ENCODE measurements at places on chromosomes 2 and 18.

- DNase-seq: no peak
Measured at GRCh38 chr2:45285311-45285710, 276.1 kb upstream of the SIX2 start.

DNA sequence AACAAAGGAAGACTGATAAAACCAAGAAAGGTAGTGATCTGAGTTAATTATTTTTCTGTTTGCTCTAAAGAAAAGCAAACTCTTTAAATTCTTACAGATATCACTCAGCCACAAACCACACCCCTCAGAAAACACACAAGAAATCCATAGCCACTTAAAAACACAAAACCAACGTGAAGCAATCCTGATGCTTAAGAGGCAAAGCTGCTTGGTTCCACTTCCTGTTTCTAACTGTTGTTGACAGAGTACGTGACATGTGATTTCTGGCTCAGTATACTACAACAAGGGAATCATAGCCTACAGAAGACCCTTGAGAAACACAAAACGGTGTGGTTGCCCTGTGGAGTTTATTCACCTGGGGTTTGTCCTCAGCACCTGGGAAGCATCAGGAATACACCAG, 240.9 kb upstream of the APCDD1 start:
- DNase-seq: no peak

DNA sequence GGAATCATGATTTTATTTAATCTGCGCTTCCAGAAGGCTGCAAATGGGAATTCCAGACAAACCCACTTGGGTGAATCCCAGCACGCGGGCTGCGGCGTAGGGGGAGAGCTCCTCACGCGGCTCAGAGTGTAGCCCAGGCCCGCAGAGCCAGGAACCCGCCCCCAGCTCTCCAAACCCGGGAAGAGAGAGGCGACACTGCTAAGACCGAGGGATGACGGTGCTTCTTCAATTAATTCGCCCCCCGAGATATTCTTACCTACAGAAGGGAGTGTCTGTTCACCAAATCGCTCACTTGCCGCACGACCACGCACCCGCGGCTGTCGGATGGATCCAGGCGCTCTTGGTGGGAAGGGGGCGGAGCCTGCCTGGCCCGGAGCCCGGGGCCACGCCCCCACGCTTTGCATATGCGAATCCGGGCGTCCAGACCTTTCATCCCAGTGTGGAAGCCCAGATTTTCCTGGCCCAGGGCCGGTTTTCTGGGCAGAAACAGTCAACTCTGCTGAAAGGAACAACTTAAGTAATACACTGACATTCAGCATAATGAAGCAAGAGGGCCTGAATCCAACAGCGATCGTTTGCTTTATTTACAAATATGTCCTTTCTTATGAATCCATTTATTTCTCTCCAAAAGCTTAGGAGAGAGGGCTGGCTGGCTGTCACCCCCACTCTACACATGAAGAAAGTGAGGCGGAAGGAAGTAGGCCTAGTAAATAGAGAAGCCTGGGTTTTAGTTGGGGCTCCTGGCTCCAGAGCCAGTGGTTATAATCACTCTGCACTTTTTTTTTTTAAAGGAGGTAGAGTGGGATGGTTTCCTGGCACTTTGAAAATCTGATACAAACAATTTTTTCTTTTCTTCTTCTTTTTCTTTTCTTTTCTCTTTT, at the start of gene SLC19A3:
Gene SLC19A3, minus strand, starts transcription at position 342 of the 881 bp plus-strand sequence. CDS start 15,710 bp downstream, outside the sequence.
- no peak for DNase-seq

DNA sequence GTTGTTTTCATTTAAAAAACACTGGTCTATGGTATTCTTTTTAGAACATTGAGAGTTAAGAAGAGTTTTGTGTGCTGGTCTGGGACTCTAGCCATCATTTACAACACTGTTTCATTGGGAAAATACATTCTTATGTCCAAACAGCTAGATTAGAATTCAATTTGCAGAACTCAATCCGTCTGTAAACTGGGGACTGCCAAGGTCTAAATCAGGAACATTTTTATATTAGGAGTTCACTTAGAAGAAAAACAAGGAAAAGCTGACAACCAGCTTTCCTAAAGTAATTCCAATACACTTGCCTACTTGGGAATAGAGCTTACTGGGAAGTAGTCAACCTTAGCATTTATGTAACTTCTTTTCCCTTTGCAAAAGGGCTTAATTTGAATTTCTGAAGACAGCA, 91.5 kb upstream of the RNF152 start:
- no peak for DNase-seq

DNA sequence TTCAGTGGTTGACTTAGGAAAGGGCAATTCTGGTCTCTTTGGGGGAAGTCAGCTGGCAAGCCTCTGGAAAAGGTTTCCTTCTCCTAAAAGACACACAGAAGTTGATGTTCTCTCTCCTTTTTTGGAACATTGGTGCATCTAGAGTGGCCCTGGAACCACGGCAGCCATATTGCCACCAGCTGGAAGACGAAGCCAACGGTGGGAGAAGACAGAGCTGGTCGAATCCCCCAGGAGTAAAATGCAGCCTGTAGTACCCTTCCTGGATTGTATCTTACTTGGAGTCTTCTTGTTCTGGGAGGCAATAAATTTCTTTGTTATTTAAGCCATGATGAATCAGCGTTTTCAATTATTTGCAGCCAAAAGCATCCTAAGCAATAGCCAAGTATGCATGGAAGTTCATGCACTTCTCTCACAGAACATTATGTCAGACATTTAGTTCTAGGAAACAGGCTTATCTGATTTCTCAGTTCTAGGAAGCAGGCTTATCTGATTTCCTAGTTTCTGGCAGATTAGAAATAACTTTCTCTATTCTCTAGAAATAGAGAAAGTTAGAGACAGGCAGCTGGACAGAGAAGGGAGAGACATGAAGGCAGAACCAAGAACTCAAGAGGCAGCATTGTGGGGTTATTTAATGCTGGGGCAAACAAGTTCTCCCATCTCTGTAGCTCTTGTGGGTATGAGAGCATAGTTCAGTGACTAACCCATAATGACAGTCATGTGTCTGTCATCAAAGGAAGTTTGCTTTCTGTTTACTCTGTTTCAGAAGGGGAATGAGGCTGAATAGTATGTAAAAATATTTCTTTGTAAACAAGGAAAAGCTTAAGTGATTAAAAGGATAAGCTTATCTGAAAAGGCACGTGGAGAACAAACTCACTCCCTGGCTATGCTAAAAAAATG, 40.5 kb upstream of the NABP1 start:
- DNase-seq: no peak

DNA sequence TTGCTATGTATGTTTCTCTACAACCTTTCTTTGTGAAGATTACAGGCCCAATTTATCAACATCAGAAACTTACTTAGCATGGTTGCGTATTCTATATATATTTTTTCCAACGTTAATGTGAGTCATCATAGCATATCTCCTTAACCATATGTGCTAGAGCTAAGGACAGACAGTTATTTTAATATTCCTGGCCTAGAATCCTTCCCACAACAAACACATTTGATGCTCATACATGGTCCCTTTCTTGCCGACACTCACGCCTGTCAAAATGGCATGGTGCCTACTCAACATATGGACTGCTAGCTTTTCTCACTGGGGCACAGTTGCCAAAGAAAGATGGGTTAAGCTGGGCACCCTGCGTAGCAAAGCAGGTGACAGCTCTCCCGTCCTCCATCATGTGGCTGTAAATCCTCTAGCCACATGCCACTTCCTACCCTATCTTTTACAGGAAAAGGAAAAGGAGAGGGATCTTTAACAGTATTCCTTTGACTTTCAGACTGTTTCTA, 75.2 kb upstream of the GALNT5 start:
- DNase-seq: no peak

- no peak for DNase-seq
Measured at GRCh38 chr2:204827701-204828590, 282.7 kb downstream of the PARD3B start.

- DNase-seq: no peak
Measured at GRCh38 chr18:70039186-70039585, 91.5 kb upstream of the CD226 start.

- no peak for DNase-seq
Measured at GRCh38 chr2:204891739-204892138, 346.5 kb downstream of the PARD3B start.

GRCh38 chr2:132009874-132010521, 151.8 kb downstream of the ANKRD30BL start:
- no peak for DNase-seq

DNA sequence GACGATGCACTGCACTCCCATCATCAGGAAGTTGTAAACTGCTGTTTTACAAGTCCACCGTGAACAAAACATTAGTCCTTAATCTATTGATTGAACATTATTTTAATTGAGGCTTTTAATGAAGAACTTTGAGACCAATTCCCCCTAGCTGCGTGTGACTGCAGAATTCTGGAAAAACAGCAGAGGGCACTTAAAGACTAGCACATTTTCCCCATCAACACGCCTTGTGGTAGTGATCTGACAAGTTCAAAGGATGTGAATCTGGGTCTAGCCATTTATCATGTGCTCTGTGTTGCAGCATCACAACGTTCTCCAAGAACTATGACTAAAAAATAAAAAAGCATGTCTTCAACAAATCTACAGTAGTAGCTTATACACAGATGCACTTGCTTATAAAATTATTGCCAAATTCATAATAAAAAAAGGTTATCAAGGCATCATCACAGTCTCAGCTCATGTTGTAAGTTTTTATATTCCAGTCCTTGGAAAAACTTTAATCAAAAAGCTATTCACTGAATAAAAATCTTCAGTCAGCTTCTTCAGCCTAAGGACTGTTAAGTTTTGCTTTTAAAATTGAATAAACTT, 35.8 kb downstream of the SKOR2 start:
- DNase-seq: no peak

GRCh38 chr2:60830991-60831390, 50.4 kb upstream of the REL start:
- no peak for DNase-seq

GRCh38 chr18:79771446-79772107, 26.2 kb upstream of the KCNG2 start:
- DNase-seq: no peak

GRCh38 chr2:176813621-176814049, 399.0 kb upstream of the HNRNPA3 start:
- no peak for DNase-seq

DNA sequence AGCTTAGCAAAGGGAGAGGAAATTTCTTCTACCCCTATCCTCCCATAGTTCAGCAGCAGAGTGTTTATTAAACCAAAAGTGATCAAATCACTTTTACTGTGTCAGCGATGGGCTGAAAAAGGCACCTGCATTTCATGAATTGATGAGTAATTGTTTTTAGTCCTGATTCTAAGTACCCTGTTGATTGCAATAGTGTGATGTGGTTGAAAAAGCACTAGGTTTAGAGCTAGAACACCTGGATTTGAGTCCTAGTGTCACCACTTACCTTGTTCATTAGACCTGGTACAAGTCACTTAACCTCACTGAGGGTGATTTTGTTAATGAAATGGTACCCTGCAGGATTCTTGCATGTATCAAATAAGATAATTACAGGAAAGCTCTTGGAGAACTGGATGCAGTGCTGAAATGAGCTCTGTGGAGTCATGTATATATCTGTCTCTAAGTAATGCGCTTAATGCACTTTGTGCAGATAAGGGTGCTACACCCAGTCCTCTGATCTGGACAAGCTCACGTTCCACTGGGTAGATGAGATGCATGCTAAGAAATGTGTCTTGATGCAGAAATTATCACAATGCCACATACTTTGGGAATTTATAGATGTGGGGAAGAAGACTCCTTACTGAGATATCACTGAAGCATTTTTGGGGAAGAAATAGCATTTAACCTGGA, 289.6 kb downstream of the PARD3B start:
- DNase-seq: no peak

- no peak for DNase-seq
Measured at GRCh38 chr2:112216167-112216566, 38.7 kb downstream of the ZC3H8 start.

GRCh38 chr2:219748671-219749570, 121.5 kb downstream of the SLC4A3 start:
- no peak for DNase-seq

GRCh38 chr2:208278549-208278948, 12.5 kb downstream of the PIKFYVE start:
- no peak for DNase-seq

- no peak for DNase-seq
Measured at GRCh38 chr2:202610380-202610779, 24.4 kb upstream of the FAM117B start.

DNA sequence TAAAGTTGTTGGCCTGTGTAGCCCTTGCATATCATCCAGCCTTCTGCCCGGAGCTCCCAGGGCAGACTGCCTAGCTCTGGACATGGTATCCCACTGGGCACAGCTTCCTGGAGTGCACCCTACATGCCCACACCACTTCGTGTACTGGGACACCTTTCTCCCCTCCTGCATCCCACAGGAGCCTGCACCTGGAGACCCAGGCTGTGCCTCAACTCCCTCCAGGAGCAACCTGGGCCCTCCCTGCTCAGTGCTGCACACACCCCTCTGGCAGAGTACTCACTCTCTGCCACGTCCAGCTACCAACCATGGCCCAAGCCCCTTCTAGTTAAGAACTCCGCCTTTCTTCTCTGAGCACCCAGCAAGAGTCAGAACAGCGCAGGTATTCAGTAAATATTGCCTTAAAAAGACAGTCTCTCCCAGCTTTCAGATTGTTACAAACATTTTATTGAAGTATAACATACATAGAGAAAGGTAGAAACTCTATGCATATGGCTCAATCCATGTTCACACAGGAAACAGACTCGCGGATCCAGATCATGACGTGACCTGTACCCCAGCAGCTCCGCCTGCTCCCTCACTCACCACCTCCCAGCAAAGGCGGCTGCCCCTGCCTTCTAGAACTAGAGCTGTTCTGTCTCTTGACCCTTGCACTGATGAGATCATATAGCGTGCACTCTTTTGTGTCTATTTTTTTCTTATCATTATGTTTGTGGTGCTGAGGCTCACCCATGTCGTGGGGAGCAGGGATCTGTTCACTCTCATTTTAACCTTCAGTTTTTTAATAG, 98.4 kb upstream of the MYCN start:
- DNase-seq: no peak

DNA sequence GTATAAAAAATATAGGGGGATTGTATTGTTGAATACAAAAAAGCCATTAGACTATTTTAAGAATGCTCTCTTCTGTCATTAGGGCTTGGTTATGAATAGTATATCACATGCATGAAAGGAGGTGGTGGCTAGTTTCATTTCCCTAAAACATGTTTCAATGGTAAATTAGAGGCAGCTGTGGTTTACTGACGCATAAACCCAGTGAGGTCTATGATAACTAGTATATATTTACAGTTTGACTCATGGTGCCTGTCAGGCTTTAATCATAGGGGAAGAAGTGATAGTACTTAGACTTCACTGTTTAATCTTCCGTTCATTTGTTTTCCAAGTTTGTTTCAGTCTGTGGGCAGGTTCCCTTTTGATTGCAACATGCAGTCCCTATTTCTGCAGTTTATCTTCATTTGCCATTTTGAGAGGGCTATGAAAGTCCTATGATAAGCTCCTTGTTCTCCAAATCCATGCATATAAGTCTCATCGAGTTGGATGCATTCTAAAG, 55.1 kb upstream of the MAP4K3 start:
- DNase-seq: no peak

Measured in stimulated activated CD8-positive, alpha-beta memory T cell treated with anti-CD3 and anti-CD28 coated beads, Interleukin-4, amount 100 ng/mL, for 1 hour (primary cell).